ENCODE measurements at places on chromosomes 4 and X. TPM values are rescaled to one million over a fixed set of nuclear protein-coding genes. Genes with fewer than 3 reads are reported as not detected.
A peak's percentile ranks its signal among the peaks of the same experiment; 100 is the strongest.

ASB11 gene
- total RNA-seq: not detected

KLHL4 gene
- total RNA-seq: 16.0 TPM

GDPD2 gene
- not detected for total RNA-seq

HCCS gene
- 23.1 TPM for total RNA-seq

APOO gene
- 14.6 TPM for total RNA-seq

TRIM61 gene
- total RNA-seq: not detected

ZDHHC15 gene
- total RNA-seq: 3.6 TPM

SAP30 gene
- total RNA-seq: 42.7 TPM

DGAT2L6 gene
- total RNA-seq: not detected

IBSP gene
- not detected for total RNA-seq

PNMA3 gene
- not detected for total RNA-seq

ATOH1 gene
- not detected for total RNA-seq

SSX4B gene
- not detected for total RNA-seq

DNA sequence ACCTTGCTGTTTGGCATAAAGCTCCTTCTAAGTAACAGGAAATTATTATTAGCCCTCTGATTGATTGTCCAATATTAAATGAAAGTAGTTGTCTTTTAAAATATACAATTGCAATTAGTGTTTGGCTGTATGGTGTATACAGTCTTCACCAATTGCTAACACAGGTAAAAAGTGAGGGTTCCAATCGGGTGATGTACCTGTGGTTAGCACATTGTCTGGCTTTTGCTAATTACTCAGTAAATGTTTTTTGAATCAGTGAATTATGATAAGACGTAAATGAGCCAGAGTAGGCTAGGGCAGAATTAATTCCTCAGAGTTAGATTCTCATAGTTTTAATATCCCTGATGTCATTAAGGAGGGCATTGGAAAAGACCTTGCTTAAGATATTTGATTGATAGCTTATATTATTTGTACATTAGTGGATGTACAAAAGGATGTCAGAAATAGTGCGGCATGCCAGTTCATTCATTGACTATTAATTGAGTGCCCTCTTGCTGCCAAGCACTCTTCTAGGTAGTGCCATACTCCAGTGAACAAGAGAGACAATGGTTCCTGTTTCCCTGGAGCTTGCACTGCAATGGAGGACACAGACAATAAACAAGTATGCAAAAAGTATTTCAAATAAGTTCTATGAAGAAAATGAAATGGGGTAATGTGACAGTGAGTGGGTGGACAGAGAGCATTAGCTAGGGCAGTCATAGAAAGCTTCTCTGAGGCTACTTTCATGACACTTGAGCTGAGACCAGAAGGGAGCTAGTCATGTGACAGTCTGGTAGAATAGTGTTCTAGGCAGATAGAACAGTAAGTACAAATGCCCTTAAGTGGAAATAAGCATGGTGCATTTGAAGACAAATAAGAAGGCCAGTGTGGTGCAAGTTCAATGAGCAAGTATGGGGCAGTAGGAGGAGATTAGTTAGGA lies 205.9 kb upstream of the CASK start:
- DNase-seq: no peak

GRCh38 chr4:83266689-83267088 lies 17.9 kb downstream of the COQ2 start:
- no peak for DNase-seq

- peak; percentile 57 for DNase-seq
Observed at GRCh38 chrX:108036298-108036973, 8.4 kb upstream of the VSIG1 start.

GRCh38 chrX:52337410-52337809 lies 31.4 kb upstream of the XAGE2 start:
- no peak for DNase-seq

DNA sequence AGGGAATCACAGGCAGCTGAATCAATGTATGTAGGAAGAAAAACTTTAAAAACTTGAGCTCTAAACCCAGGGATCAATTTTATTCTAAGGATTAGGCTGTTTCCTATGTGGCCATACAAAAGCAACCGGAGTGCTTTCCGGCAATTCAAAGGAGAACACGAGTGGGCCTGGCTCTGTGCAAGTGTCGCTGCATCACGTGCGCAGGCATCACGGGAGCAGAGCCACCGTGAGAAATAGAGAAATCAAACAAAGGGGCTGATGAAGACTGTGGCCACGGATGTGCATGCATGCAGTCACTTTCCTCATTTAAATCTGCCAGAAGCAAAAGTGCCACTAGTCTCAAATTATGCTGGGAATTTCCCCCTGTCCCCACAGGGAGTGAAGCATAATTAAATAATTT lies 196.9 kb downstream of the NSUN7 start:
- DNase-seq: no peak

- DNase-seq: no peak
Observed at GRCh38 chrX:49925176-49925575, 2.8 kb downstream of the CLCN5 start.

DNA sequence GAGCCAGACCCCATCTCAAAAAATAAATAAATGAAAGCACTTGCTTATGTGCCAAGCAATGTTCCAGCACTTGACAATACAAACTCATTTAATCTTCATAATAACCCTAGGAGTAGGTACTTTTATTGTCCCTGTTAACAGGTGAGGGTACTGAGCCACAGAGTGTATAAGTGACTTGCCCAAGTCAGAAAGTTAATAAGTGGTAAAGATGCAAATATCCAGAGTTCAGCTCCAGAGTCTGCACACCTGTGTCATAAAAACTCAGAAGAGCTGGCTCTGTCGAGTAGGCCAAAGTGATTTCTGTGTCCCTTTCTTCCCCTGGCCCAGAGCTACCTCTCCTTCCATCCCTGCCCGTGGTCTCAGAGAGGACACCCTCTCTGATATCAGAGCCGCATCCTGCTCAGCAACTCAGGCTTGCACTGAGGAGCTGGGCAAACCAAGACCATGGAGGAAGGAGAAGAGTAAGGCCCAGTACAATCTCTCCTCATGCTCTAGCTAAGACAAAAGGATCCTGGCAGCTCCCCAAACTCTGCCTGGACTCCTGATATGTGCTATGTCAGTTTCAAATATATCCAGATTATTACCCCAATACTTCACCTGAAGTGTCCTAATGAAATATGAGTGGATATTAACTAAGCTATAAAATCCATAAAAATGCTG lies 136.3 kb downstream of the HS6ST2 start:
- DNase-seq: no peak

- no peak for DNase-seq
Observed at GRCh38 chrX:132704769-132705168, 215.9 kb upstream of the MBNL3 start.

- DNase-seq: no peak
Observed at GRCh38 chr4:86060341-86060740, 299.5 kb downstream of the MAPK10 start.

GRCh38 chr4:169051761-169052593 lies 41.9 kb upstream of the CBR4 start:
- DNase-seq: no peak

- no peak for DNase-seq
Observed at GRCh38 chr4:152045449-152045806, 284.6 kb upstream of the GATB start.

DNA sequence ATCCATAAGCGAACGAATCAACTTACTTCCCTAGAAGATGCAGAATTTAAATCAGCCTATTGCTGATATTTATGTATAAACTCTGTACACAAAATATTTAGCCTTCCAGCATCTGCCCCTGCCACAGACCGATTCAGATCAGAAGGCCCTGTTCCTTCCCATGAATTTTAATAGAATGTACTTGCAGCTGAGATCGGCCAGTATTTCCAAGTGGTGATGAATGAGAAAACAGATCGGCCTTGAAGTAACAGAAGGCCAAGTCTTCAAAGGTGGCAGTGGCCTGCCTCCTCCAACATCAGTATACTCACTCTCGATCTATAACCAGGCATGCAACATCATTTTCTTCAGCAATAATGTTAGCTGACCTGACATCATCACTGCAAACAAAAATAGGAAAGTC lies 66.4 kb downstream of the PRKG2 start:
- DNase-seq: no peak

DNA sequence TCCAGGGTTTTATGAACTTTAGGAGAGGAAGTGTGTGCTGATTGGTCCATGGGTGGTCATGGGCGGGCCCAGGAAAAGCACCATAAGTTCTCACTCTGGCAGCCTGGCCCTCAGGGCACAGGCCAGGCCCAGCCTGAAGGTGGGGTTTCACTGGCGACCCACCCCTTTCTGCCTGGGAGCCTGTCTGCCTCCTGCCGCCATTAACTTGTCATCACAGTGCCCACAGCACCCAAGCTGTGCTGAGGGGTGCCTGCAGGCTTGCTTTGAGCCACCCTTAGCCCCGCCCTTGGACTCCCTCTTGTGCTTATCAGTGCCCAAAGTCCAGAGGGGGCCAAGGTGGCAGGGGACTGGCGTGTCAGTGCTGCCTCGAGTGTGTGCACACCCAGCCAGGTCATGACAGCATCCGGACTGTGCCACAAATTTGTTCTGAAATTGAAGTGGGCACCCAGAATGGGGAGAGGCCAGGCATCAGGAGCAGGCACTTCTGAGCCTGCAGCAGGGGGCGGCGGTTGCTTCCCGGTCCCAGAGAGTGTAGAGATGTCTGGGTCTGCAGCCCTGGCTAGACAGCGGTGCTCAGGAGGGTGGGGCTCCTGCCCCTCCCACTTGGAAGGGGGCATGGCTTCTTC lies 455.6 kb downstream of the TMA16 start:
- no peak for DNase-seq

- DNase-seq: no peak
Observed at GRCh38 chrX:74421740-74422352, 553 bp downstream of the SLC16A2 start.

- DNase-seq: no peak
Observed at GRCh38 chr4:75179510-75179909, 246.6 kb downstream of the PARM1 start.

DNA sequence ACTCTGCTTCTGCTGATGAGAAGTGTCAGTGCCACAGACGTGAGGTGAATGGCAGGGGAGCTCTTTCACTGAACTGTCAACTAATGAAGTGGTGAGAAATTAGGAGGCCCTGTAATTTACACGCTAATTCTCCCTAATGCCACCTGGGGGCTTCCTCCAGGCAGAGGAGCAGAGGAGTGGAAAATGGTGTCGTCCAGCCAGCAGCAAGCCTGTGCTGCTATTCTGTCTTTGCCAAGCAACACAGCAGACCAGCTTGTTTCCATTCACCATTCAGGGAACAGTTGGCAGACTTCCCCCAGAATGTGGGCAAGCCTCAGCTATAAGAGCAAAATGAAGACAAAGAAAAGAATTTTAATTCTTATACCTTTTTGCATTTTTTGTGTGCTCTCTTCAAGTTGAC lies 245.2 kb upstream of the TET2 start:
- no peak for DNase-seq

Data from LHCN-M2 (cell line).